ENCODE measurements at places on chromosomes 13 and 19.

DNA sequence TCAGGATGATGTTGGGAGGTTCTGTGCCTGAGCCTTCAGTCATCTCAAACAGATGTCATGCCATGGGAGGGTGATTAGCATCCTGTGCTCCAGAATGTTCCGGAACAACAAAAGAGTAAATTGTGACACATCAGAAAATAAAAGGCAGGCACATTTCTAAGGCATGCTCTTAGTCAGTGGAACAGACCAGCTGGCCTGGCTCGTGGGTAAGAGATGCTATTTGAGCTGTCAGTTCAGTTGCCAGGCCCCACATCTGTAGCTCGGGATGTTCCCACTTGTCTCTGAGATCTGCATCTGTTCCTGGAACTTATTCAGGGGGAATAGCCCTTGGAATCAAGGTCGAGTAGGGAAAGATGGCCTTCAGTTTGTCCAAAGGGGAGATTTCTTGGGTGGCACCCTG lies 26.0 kb downstream of the OLFM4 start:
- DNase-seq, result no peak

DNA sequence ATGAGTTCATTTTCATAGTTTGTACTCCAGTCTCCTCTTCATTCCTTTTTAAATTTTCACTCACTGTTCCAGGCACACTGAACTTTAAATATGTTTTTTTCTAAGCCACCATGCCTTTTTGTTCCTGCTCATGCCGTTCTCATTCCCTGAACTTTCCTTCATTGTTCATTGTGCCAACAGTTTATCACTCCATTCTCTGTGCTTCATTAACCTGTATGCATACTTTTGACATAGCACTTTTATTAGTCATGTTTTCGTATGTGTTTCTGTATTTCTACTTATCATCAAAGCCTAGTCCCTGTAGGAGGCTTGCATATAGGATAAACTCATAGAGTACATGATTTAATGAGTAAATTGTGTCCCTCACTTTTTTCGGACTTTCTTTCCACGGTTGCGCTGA lies 65.3 kb downstream of the PCDH20 start:
- DNase-seq, result no peak

DNA sequence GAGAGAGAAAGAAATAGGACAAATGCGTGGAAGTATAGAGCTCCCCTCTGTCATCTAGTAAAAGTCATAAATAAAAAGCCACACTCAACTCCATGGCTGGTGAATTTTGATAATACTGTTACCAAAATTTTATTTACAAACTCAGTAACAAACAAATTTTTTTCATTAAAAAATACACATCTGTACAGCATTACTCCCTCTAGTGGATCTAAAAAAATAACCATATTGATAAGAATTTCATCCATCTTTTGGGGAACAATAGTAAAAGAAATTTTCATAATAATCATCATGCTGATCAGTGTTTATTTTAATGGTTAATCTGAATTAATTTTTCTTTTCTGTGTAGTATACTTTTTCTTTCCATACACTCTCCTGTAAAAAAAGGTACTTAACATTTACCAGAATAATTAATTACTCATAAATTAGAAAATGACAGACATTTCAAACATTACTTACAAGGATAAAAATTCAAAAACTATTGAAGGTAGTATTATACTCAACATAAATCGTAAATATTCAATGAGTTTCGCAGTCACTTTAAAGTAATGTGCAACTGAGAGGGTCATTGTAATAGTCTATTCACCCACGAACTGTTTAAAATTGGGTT lies 173.5 kb upstream of the LSM14A start:
- DNase-seq, result no peak

- peak; percentile 90 for DNase-seq
Observed at GRCh38 chr19:12933287-12934072, at the start of gene FARSA. Gene FARSA, minus strand, starts transcription at chr19:12933711. Its CDS starts 15 bp downstream, at chr19:12933696.

DNA sequence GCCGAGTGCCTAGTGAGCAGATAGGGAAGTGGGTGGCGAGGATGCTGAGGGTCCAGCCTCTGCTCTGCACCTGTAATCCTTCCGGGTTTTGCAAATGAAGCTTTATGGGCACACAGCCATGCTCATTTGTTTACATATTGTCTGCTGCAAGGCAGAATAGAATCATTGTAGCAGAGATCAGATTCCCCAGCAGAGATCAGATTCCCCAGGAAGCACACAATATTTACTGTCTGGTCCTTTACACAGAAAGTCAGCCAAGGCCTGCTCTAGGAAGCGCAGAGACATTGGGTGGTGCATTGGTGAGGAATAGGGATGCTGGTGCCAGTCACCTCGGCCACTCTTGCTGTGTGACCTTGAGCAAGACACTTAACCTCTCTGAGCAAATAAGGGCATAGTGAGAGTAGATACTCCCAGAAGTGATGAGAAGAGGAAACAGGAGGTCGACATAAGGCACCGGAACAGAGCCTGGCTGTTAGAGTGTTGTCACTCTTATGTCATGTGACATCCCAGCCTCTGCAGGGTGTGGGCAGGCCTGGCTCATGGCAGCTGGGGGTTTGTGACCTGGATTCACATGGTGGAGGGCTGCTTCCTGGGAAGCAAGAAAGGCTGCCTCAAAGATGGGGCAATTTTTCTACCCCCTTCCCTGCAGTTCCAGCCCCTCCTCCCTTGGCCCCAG lies 25.6 kb downstream of the CARM1 start:
- DNase-seq, result no peak

DNA sequence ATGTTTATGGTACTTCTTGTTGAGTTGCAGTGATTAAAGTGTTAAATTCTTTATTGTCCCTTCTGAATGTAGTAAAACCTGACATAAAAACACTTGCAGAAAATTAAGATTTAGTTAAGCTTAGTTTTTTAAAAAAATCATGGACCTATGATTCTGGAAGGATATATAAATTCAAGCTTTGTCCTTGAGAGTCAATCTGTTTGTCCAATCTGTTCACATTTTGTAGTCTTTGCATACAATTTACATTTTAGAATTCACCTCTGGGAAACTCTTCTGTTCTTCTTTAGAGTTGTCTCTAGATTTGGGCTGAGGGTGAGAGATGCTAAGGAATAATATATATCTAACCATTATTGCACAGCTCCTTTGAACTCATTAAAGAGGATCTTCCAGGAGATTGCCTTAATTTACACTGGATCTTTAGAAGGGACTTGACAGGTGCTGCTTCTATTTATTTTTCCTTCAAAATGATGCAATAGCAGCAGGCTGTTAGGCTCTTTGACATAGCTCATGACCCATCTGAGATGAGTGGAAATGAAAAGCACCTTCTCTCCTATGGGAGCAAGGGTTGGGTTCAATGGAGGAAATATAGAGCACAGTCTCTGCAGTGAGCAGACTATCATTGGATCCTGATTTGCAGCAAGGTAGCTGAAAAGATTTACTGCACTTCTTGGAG lies 433.9 kb downstream of the GPC6 start:
- DNase-seq, result no peak

DNA sequence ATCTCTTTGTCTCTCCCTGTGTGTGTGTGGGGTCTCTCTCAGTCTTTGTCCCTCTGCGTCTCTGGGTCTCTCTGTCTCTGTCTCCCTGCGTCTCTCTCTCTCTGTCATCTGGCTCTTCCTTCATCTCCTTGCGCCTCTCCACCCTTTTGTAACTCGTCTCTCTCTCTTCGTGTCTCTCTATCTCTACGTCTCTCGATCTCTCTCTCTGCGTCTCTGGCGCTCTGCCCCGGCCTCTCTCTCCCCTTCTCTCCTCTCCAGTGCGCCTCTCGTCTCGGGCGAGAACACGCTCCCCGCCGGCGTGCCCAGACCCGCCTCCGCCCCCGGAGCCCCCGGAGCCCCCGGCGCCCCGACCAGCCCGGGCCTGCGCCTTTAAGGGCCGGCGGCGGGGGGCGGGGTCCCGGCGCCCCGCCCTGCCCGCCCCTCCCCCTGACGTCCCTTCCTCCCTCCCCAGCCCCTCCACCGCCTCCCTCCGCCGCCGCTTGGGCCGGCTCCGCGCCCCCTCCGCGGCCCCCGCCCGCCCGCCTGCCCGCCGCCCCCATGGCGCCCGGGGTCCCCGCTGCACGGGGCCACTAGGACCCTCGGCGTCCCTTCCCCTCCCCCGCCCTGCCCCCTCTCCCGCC lies at the start of gene MARK4:
Gene MARK4, plus strand, starts transcription at position 440 of the 620 bp plus-strand sequence. CDS start 318 bp downstream, outside the sequence.
- DNase-seq, result peak; percentile 60
